ENCODE measurements at places on chromosomes 1 and 21.

DNA sequence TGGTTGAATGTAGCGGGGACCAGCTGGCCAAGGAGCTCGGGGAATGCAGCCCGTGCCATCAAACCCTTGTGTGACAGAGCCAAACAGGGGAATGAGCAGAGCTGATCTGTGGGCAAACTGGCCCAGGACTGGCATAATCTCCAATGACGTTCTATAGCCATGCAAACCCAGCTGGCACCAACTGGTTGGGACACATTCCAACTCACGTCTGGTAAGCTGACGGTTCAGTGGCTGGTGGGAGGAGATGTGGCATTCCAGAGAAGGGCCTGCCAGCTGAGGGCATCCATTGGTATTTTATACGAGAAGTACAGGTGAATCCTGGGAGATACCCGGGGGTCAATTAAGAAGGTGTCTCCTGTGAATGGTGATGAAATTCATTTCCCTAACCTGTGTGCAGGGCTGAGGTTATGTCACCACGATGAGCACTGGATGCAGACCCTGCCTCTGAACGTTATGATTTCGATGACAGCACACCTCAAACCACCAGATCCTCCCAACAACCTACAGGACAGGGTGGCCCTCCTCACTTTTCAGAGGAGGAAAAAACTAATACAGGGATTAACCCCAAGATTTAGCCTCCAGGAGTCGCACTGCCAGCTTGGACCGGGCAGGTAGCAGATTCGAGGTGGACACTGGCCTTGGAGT lies 39.0 kb upstream of the RUNX3 start:
- no peak for DNase-seq

DNA sequence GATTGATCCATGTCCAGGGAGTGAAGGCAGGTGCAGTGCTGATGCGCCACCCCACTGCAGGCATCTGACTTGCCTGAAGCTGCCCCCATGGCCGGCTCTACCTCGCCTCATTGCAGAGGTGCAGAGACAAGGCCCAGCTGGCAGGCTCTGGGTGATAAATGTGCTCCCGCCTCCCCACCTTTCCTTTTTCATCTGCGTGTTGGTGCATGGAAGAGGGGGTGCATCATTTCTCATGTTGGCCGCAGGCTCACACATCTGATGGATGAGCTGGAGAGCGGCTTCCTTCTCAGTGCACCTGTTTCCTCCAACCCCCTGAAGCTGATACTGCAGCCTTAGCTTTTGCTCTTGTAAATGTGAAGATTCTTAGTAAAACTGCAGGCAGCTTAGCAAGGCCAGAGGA lies 306.0 kb upstream of the KAZN start:
- DNase-seq = no peak

- DNase-seq = no peak
Observed at GRCh38 chr1:59596956-59597355, 217.8 kb upstream of the HOOK1 start.

- no peak for DNase-seq
Observed at GRCh38 chr1:7060745-7061144, 275.5 kb downstream of the CAMTA1 start.

Measured in CD4-positive, alpha-beta memory T cell (primary cell).